ENCODE measurements at places on chromosomes 5 and 9.

GRCh38 chr5:152632360-152632759 is 227.3 kb upstream of the NMUR2 start:
- no peak for DNase-seq

- DNase-seq, result no peak
Observed at GRCh38 chr5:179278119-179278518, 67.1 kb downstream of the ADAMTS2 start.

- DNase-seq, result no peak
Observed at GRCh38 chr9:131670247-131671132, 69.4 kb downstream of the RAPGEF1 start.

- DNase-seq, result no peak
Observed at GRCh38 chr5:122089096-122090013, 11.3 kb upstream of the LOX start.

DNA sequence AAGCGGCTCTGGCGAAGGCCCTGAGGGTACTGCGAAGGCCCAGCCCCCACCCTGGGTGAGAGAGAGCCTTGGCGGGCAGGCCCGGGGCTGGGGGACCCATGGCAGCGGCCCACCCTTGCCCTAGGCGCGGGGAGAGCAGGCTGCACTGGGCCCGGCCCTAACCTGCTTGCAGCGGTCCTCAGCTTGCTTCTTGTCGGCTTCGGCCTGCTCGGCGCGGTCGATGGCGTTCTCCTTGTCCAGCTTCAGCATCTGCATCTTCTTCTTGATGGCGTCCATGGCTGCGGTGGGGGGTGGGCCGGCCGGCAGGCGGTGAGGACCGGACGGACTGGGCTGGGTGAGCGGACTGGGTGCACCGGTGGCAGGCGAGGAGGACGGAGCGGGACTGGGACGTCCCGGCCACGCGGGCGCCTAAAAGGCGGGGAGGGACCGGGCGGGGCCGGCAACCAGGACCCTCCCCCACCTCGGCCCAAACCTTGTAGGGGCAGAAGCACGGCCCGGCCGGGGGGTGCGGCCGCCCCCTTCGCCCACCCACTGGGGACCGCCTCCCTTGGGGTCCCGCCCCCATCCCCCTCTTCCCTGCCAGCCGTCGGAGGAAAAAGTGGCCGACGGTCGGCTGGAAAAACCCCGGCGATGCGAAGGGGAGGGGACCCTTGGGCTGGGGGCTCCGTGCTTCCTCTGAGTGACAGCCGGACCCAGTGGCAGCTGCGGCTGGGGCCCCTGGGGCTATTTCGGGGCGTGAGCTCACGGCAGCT is at the start of gene TPM2:
Gene TPM2, minus strand, starts transcription at position 384 of the 752 bp plus-strand sequence. Its CDS starts 108 bp downstream, at position 276.
- DNase-seq, result no peak

DNA sequence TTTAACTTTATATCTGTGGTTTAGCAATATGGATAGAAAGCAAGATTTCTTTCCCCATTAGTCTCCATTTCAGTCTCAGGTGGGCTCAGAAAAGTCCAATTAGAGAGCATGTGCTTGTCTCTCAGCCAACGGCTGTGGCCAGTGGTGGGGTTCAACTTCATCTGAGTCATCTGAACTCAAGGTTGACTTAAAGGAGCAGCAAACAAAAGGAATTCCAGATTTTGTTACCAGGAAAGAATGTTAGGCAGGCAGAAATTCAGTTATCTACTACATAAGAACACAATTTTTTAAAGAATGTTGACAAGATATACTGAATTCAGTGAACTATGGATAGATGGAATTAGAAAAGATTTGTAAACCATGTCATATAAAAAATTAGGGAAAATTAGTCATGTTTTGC is 784.1 kb downstream of the MAT2B start:
- DNase-seq, result no peak

- no peak for DNase-seq
Observed at GRCh38 chr9:75551861-75552260, 338.6 kb upstream of the PCSK5 start.

GRCh38 chr5:51810592-51810991 is 427.3 kb downstream of the ISL1 start:
- DNase-seq, result no peak

DNA sequence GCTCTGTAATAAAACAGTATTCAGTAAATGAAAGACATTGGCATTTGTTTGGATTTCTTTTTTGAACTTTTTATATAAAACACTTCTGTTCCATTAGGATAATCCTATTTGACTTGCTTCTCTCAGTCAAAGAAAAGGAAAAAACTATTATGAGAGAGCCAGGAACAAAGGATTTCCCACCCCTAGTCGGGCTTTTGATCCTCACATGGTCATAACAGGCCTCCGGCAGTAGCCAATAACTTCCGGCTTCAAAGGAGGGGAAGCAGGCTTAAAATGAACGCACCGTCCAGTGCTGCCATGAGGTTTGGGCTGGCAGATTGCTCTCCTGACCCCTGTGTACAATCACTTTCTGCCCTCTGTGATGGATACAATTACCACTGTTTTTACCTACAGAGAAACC is 209.3 kb downstream of the ZNF608 start:
- no peak for DNase-seq

DNA sequence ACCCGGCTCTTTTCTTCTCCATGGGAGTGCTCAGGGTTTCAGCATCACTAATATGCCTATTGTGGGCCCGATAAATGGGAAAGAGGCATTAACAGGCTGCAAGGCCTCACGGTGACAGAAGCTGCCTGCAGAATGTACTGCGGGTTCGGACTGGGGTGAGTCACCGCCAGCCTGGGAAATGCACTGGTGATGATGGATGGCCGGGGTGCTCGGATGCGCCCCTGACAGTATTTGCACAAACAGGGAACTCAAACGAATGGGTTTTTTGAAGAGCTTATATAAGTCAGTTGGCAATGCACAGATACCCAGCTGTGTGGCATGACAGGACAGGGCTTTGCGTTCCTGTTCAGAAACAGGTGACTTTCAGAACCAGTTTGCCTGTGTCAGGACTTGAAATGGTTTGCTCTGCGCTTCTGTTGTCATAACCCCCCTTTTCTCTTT is 42.0 kb upstream of the PITX1 start:
- DNase-seq, result no peak

DNA sequence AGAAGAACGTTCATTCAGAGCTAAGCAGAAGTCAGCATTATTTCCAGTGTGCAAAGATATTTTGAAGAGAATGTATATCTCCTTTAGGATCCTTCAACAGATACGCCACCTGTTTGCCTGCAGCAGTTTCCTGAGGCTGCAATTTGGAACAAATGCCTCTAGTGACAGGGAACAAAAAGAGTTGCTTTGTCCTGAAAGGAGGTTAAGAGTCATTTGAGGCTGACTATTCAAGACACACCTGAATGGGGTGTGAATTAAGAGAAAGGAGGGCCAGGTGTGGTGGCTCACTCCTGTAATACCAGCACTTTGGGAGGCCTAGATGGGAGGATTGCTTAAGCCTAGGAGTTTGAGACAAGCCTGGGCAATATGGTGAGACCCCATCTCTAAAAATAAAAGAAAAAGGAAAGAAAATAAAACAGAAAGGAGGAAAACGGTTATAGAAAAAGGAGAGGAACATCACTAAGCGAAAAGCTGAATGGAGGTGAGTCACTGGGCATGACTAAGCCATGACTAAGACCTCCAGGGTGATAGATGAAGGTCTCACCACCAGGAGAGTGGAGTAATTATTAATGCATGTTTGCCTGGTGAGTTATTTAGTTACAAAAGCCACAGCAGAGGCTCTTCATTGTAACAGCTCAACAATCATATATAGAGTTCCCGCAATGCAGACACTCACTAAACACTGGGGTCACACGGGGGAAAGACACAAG is 255.2 kb upstream of the TNC start:
- DNase-seq, result no peak

GRCh38 chr5:58875599-58875998 is 292.7 kb downstream of the RAB3C start:
- DNase-seq, result no peak

- DNase-seq, result no peak
Observed at GRCh38 chr5:66933066-66933465, 263.5 kb downstream of the CD180 start.

DNA sequence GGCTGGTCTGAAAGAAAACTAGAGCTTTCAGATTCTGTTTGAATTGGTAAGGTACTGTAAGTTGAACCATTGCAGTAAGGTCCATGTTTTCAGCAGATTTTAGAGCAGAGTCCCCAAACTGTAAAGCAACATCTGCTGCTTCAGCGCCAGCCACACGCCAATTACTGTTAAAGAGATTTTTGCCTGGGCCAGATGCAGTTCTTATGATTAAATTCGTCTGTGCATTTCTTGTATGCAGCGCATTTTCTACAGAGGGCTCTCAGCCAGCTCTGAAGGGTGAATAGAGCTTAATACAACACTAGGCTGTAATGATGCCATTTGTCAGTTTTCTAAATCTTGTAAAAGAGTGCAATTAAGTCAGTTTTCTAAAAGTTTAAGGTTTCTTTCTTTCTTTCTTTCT is 246.3 kb downstream of the COX7C start:
- DNase-seq, result no peak

GRCh38 chr9:95809686-95810085 is 65.8 kb upstream of the ERCC6L2 start:
- no peak for DNase-seq

- no peak for DNase-seq
Observed at GRCh38 chr5:150599917-150600511, 40.4 kb upstream of the SYNPO start.

- no peak for DNase-seq
Observed at GRCh38 chr5:73420666-73421065, 27.9 kb downstream of the FOXD1 start.

- DNase-seq, result no peak
Observed at GRCh38 chr9:94042516-94043360, 41.5 kb upstream of the PTPDC1 start.

DNA sequence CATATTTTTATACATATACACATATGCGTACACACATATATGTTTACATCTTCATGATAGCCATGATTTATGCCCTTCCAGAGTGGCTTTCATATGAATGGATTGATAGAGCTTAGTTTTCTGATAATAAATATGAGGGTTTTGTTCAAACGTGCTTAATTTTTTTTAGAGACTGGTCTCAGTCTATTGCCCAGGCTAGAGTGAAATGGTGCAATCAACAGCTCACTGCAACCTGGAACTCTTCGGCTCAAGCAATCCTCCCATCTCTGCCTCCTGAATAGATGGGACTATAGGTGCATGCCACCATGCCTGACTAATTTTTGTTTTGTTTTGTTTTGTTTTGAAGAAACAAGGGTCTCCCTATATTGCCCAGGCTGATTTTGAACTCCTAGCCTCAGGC is 48.6 kb upstream of the ZSWIM6 start:
- DNase-seq, result no peak

DNA sequence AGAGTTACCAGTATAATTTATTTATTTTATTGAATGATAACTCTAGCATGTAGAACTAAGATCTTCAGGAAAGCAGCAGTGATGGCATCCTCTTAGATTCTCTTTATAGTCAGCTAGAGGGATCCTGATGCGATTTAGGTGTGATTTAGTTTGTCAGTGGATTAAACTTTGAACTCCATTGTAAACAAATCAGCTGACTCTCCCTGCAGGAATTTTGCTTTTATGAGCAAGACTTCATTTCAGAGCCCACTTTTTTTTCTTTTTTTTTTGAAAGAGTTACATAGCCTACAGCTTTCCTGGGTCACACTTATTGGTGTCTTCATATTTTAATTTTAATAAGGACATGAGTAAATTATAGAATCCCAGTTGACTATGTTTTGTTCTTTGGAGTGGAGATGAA is 93.8 kb upstream of the SEMA6A start:
- no peak for DNase-seq

GRCh38 chr5:219991-220390 is 1.9 kb downstream of the SDHA start:
- DNase-seq, result no peak

GRCh38 chr5:3104429-3105060 is 353.1 kb upstream of the IRX2 start:
- DNase-seq, result no peak

- DNase-seq, result no peak
Observed at GRCh38 chr5:135879591-135879990, 16.1 kb downstream of the IL9 start.

DNA sequence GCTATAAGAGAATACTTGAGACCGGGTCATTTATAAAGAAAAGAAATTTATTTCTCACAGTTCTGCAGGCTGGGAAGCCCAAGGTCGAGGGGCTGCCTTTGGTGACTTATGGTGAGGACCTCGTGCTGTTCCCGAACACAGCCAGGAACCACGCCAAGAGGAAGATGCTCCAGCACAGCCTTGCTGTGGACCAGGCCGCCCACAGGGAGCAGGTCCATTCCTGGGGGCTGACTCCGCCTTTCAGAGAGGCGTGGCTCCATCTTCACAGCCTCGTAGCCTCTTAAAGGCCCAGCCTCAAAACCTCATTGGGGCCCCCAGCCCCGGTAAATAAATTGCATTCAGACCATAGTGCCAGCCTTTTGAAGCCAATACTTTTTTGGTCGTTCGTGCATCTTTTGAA is 93.5 kb upstream of the CACNA1B start:
- DNase-seq, result no peak

DNA sequence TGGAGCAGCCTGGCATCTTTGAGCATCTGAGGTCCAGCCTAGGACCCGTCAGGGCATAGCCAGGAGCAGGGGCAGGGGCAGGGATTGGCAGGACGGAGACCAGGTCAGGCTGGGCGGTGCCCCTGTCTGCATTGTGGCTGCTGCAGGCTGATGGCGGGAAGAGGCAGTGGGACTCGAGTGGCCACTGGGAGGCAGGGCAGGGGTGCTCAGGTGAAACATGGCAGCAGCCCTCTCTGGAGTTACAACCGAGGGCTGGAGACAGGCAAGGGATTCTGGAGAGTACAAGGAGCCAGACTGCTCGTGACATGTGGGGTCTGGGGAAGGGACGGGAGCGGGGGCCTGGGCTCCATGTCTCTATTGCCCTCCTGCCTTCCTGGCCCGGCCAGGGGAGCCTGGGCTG is 97.4 kb upstream of the RAPGEF1 start:
- no peak for DNase-seq

DNA sequence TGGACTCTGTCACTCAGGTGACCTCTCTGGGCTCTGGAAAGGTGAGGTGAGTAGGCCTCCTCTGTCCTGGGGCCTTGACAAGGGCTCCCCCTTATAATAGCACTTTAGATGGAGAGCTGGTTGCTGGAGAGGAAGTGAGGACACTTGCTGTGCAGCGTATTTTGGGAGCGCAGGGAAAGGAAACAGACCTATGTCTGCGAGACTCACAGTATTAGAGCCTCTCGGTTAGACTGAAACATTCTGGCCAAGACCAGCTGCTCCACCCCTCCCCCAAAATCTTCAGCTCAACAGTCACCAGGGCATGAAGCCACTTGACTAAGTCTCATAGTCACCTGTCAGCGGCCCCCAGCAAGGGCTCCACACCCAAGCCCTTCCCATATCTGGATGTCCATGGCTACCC is 213.6 kb downstream of the AGTPBP1 start:
- no peak for DNase-seq

GRCh38 chr5:64634997-64635686 is 55.2 kb upstream of the SHISAL2B start:
- DNase-seq, result no peak

- no peak for DNase-seq
Observed at GRCh38 chr5:10602031-10602806, 38.3 kb downstream of the ANKRD33B start.

DNA sequence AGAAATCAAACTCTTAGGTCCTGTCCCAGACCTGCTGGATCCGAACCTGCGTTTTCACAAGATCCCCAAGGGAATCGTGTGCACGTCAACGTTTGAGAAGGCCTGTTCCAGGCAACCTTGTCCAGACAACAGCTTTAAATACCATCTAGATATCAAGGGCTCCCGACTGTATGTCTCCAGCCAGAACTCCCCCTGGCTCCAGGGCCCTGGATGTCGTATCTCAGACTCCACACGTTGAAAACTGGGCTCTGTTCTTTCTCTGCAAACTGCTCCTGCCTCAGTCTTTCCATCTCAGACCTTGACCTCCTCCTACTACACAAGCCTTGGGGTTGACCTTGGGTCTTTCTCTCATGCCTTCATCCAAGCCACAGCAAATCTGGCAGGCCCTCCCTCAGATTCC is 5.8 kb upstream of the ENG start:
- DNase-seq, result no peak

Data from CD4-positive, alpha-beta T cell (primary cell).